ENCODE measurements at places on chromosomes 3 and 15.

DNA sequence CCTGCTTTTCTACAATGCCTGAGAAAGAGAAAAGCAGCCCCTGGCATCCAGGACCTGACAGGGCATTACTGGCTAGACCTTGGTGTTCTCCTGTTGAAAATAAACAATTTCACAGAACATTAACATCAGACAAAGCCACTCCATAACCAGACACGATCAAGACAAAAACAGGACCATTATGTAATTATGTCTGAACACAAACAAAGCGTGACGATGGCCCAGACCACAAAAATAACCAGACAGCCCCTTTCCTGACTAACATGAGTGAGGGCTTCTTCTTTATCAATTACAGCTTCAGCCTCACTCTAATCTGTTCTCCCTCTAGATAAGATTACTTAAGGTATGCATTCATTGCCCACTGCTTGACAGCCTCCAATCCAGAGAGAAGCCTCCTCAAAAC lies 172.7 kb upstream of the LMCD1 start:
- DNase-seq, result no peak

DNA sequence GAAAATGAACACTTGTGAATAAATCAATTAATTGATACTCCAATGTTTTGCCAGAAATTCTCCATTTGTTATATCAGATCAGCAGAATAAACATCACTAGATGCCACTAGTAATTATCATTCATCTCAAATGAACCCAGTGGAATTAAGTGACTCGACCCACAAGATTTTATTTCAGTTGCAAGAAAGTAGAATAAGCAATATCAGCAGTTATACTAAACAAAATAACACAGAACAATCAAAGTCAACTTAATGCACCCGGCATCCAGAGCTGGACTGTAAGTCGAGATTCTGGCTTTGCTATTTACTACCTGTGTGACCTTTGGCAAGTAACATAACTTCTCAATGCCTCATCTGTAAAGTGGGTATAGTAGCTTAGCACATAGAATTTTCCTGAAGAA lies 256.5 kb downstream of the MEIS2 start:
- no peak for DNase-seq

GRCh38 chr3:185172086-185173049 lies 19.5 kb upstream of the C3orf70 start:
- no peak for DNase-seq

DNA sequence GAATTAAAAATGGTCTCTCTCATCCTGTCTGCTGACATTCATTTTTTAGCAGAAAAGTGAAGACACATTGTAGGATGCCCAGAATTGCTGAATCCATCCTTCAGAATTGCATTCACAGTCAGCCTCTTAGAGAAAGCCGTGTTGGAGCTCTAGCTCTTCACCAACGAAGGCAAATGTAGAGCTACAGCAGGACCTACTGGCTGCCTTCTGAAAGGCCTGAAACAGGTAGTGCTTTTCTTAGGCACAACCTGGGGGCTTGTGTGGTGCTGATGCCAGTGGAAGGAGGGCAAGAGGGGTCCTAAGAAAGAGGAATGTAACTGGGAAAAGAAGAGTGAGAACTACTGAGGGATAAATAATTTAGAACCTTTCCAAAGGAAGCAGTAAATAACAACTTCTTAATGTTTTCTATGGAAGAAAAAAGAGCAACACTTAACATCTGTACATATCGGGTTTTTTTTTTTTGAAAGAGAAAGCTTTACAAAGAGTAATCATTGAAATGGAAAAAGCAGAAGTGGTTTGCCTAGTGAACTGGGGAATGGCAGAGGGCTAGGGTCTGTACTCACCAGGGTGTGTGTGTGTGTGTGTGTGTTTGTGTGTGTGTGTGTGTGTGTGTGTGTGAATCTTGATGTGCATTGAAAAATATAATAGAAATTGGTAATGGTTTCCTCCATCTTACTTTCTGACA lies 297.8 kb downstream of the SATB1 start:
- DNase-seq, result peak; percentile 45

GRCh38 chr3:102687851-102688555 lies 253.2 kb downstream of the ZPLD1 start:
- no peak for DNase-seq

DNA sequence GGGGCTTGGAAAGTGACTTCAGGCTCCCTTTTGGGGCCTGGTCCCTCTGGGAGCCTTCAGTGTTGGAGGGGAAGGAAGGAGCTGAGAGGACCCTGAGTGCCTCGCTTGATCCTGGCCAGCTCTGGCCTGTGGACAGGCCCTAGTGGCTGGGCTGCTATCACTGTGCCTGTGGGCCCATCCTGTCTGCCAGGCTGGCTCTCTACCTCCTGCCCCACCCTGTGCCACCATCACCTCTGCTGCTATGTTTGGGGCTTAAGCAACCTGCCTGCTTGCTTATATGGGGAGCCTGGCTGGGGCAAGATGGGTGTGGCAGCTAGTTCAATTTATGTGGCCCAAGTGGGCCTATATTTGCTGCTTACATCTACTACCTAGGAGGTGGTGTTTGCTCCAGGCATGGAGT lies 7.1 kb downstream of the TEX264 start:
- no peak for DNase-seq

- DNase-seq, result no peak
These were observed 104.4 kb downstream of the HERC1 start for GRCh38 chr15:63729115-63729884.

DNA sequence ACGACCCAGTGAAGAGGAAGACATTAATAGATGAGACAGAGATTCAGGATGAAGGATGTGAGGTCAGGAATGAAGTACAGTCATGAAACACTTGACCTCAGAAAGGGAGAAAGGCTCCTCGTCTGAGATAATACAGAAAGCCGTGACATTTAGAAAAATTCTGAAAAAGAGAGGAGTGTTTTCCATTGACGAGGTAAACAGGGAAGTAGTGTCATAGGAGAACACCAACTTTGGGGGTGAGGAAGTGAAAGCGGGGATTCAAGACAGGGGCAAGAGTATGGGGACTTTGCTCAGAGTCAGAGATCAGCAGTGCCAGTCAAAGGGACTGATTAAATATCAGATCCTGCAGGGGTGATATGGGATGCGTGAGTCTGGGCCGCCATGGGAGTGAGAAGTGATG lies 160.9 kb downstream of the PLCL2 start:
- DNase-seq, result no peak

GRCh38 chr15:72197460-72198355 lies at the start of gene GRAMD2A:
GRAMD2A (minus strand) TSS chr15:72197787.
- peak; percentile 85 for DNase-seq

GRCh38 chr3:171407759-171408158 lies 52.4 kb downstream of the TNIK start:
- DNase-seq, result no peak

DNA sequence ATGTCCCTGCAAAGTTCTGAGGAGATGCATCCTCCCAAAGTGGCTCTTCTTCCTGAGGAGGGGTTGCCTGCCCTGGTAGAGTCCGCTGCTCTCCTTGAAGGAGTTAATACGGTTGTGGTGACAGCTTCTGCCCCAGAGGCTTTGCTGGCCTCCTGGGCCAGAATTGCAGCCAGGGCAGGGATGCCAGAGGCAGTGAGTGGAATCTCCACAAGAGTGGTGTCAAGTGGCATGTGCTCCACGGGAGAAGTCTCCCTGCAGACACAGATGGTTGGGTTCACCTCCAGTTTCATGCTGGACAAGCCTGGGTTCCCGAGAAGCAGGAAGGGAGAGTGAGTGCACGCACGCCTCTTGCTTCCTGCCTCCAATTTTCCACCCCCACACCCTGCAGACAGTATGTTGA lies 105.5 kb downstream of the SLC25A26 start:
- no peak for DNase-seq

DNA sequence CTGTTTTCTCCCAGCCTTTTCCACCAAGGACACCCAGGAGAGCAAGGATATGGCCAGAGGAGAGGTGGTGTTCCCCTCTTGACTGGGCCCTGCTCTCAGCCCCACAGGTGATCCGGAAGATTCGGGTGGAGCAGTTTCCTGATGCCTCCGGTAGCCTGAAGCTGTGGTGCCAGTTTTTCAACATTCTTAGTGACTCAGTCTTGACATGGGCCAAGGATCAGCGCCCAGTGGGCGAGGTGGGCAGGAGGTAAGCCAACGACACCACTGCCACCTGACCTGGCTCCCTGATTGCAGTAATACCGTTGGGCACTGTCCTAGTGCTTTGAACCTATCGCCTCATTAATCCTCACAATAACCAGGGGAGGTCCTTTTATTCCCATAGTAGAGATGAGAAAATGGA lies 25.3 kb upstream of the SLC28A1 start:
- DNase-seq, result no peak

DNA sequence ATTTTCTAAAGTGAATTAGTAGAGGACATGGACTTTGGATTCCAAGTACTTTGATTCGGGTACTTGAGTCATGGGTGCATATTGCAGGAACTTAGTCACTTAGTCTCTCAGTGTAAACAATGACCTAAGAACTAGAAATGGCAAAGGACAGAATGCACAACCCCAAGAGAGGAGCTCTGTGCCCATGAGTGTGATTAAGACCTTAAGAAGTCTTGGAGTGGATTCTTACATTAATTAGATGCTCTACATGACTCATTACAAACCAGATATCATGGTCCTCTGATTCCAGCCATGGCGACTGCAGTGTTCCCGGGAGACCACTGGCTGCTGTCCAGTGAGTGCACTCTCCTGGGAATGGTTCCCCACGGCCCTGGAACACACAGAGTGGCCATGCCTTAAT lies 251.5 kb downstream of the GABRG3 start:
- DNase-seq, result no peak

GRCh38 chr15:90946538-90946937 lies 8.1 kb upstream of the RCCD1 start:
- DNase-seq, result no peak

DNA sequence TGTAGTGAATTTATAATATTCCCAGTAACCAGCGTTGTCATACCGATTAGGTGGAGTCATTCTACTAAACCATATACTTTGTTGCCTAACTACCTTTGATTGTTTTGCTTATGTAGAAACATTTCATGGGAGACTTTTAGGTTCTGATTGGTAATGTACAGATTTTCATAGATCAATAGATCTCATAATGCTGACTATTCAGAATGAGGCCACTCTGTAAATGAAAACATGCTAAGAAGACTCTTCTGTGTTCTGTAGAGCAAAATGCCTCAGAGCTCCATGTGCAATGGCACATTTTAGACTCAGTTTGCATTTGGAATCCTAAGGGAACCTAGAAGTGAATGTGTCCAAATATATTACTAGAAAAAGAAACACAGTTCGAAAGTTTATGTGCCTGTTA lies 20.0 kb downstream of the CBLB start:
- no peak for DNase-seq

DNA sequence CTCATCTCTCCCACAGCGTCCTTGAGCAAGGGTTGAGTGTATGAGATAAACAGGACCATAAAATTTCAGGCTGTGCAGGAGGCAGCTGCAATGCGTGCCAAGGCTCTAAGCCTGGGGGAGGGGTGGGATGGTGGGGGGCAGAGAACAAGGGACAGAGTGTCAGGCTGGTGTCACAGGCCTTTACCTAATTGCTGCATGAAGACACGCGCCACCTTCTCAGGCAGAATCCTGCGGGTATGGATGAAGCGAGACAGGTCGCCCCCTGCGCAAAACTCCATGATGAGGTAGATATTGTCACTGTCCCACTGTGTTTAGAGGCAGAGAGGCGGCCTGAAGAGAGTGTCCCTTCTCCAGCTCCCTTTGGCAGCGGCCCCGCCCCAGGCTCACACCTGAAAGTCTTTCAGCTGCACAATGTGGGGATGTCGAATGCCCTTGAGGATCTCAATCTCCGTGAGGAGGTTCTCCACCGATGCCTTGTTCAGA lies 1.0 kb downstream of the ULK3 start:
- DNase-seq, result no peak

GRCh38 chr3:169846458-169847193 lies 23.1 kb downstream of the LRRC31 start:
- DNase-seq, result peak; percentile 72

- no peak for DNase-seq
These were observed 404.6 kb upstream of the MCTP2 start for GRCh38 chr15:93826790-93827189.

GRCh38 chr3:54776601-54777000 lies 151.3 kb downstream of the LRTM1 start:
- no peak for DNase-seq

GRCh38 chr3:69205385-69205784 lies 83.0 kb upstream of the LMOD3 start:
- no peak for DNase-seq

DNA sequence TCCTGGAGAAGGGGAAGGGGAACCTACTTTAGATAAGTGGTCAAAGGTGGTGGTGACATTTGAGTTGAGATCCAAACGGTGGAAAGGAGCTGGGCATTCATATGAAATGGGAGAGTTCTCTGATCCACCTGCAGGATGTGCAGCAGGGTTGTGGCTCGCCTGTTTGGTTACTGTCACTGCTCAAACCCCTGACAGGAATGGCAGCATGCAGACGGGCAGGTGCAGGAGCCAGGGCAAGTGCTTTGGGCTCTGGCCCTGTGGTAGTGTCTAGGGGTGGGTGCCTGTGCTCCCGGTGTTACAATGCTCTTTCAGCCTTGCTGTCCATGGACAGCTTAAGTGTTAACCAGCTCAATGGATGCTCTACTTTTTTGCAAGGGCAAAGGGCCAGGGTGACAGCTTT lies 18.5 kb downstream of the PAQR9 start:
- no peak for DNase-seq

- DNase-seq, result no peak
These were observed 6.4 kb upstream of the ISL2 start for GRCh38 chr15:76330080-76330680.

GRCh38 chr15:73346735-73347312 lies 21.9 kb downstream of the HCN4 start:
- DNase-seq, result peak; percentile 70

DNA sequence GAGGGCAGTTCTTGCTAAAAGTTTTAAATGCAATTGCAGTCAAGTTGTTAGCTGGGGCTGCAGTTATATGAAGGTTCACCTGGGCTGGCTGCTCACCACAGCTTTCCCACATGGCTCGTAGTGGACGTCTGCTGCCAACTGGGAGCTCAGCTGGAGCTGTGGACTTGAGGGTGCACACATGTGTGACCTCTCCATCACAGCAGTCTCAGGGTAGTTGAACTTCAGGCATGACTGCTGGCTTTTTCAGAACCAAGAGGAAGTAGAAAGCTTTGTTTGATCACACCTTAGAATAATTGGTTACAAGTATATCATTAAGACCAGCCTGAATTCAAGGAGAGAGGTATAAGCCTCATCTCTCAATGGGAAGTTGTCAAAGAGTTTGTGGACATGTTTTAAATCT lies 74.1 kb downstream of the CHL1 start:
- no peak for DNase-seq

GRCh38 chr3:194497799-194498575 lies 11.2 kb upstream of the ATP13A3 start:
- DNase-seq, result no peak

DNA sequence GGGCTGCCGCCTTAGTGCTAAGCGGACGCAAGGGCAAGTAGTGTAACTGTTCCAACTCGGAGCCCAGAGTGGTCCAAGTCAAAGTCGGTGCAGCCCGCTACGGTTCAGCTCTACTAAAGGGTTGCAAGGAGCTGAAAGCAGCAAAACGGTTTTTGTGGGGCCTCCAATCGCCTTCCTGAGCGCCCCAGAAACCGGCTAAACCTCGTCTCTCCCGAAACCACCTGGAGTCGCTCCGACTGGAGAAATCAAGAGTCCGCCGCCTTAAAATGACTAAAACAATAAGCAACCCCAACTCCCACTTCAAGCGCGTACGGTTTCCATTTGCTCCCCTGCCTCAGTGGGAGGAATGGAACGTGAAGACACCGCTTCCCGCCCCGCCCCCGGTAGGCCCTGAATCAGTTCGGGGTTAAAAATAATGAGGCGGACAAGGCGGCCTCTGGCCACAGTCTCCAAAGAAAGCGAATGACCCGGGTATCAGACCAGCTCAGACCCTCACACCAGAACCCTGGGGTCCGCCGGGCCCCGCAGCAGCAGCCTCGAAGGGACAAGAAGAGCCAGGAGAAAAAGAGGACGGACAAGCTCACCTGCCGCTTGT lies 401 bp downstream of the SEC11A start:
- DNase-seq, result no peak
